ENCODE measurements at places on chromosomes 4 and X. TPM values are rescaled to one million over a fixed set of nuclear protein-coding genes. Genes with fewer than 3 reads are reported as not detected.
A peak's percentile ranks its signal among the peaks of the same experiment; 100 is the strongest.

DNA sequence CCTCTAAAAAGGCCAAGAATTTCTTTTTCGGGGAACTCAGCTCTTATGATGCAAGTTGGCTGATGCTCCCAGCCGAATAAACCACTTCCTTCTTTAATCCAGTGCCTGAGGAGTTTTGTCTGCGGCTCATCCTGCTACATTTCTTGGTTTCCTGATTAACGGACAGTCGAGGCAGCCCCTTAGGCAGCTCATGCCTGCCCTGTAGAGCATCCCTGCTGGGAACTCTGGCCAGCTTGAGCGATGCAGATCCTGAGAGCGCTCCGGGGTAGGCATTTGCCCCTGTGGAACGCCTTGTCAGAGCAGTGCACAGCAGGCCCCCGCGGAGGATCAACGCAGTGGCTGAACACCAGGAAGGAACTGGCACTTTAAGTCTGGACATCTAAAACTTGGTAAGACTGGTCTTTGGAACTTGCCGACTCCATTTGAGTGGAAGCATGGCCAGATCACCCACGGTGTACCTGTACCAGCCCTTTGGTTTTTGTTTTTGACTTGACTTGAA, 3.1 kb downstream of the CT45A10 start:
- no peak for DNase-seq

GRCh38 chr4:123506011-123506695, 109.6 kb downstream of the SPRY1 start:
- no peak for DNase-seq

DNA sequence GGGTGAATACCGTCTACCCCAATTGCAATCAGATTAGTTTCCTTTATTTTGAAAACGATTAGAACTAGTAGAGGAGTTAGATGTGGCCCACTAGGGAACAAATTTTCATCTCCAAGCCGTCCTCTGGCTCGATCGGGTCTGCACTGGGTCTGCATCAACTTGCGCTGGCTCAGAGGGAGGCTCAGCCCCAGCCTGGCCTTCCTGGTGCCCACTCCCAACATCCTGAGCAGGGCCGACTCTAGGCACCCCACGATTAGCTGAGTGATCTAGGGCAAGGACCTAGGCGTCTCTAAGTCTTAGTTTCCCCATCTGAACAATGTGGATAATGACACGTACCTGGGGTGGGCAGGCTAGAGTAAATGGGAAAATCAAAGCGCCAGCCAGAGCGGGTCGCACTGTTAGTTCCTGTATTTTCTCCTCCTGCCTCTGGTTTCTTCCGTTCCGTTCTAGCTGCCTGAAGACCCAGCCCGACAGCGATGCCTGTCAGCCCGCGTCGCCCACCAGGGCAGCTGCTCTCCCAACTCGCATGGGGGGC, 7.7 kb upstream of the HAND2 start:
- DNase-seq, result peak; percentile 25

GRCh38 chr4:45971108-45971507, 152.7 kb downstream of the GABRG1 start:
- no peak for DNase-seq

- no peak for DNase-seq
Observed at GRCh38 chrX:56746996-56747395, 18.0 kb downstream of the NBDY start.

Gene AMOT
- total RNA-seq, result 11.0 TPM

Data from fibroblast of the aortic adventitia (primary cell).